Nephron progenitor cell (in vitro differentiated cells): ENCODE measurements at places on chromosomes 4 and X.

DNA sequence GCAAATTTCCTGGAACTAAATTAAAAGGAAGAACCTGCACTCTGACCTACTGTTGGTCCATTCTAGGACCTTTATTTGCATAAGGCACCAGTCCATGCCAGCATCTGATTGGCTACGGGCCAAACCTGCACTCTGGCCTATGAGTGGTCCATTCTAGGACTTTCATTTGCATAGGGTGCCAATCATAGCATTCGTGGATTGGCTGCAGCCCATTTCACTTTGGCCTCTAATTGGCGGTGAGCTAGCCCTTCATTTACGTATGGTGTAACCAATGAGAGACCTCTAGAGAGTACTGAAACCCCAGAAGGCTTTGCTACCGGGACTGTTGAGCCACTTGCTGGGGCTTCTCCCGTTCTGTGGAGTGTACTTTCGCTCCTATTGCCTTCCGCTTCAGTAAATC is 6.1 kb upstream of the RNF175 start:
- no peak for DNase-seq

DNA sequence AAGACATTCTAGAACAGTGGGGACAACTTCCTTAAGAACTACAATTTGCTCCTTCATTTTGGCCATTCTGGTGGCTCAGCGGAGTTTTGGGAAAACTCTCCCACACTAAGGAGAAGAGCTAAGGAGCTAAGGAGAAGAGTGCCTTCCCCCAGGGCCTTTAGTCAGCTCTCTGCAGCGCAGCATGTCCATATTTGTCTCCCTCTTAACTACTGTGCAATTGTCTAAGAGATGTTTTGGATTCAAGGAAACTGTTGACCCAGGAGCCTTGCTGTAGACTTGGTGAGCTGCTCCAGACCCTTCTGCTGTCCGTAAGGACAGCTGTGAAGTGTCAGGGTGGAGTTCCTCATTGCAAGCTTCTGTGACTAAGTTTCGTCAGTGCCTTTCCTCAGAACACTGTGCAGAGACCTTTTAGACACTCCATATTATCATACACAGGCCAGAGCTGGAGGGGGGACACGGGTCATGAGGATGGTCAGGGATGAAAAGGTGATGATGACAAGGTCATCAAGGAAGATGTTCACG is 179.0 kb downstream of the NHS start:
- no peak for DNase-seq

DNA sequence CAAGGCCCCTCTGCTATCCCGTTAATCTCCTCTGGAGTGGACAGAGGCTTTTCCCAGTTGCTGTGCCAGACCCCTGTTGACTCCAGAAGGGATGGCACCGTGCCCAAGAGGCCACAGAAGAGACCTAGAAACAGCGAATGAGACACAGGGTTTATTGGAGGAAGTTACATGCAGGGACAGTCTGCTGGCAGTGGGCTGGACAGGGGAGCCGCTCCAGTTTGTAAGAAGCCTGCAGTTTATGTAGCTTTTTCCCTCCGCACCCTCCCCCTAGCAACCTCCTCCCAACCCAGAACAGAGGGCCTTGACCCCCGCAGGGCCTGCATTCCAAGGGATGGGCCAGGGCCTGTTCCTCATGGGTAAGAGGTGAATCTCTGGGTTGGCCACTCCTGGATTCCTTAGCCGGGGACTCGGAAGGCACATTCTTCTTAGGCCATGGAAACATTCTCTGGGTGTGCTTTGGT is 216.8 kb upstream of the PSAPL1 start:
- DNase-seq = peak; percentile 46

DNA sequence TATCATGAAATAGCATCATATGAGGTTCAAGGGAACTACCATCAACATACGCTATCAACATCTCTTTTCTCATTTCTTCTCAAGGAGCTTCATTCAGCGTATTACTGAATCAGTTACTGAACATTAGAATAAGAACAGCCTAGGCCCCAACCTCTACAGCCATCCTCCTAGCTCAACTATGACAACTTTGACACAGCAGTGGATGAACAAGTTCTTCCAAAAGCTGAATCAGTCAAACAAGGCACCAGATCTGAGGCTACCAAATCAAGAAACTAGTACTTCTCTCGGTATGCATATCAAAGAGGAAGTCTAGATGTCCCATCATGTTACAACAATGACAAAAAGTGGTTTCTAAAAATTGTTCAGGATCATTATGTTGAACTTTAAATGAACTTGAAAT is 57.4 kb downstream of the GATB start:
- no peak for DNase-seq

GRCh38 chrX:33735182-33735581 is 396.9 kb downstream of the FAM47A start:
- DNase-seq = no peak

DNA sequence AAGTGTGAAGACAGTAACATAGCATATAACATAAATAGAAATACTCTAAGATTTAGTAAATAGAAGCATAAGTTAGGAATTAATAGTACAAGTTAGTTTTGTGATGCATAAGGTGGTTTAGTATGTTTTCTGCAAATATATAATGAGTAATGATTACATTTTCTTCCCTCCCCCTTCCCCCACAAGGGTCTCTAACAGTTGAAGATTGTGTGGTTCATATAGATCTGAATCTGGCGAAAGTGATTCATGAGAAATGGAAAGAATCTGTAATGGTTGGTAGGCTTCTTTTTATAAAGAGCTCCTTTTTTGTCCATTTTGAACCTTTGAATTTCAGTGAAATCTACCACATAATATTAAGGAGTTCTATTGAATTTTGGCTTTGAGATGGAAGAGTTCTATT is 66.3 kb downstream of the N4BP2 start:
- no peak for DNase-seq
